ENCODE measurements at places on chromosomes 2 and 18. TPM values are rescaled to one million over a fixed set of nuclear protein-coding genes. Genes with fewer than 3 reads are reported as not detected.
A peak's percentile ranks its signal among the peaks of the same experiment; 100 is the strongest.

GRCh38 chr2:44450806-44451205 lies 89.1 kb downstream of the CAMKMT start:
- no peak for DNase-seq

Gene RAPGEF4
- total RNA-seq = 8.9 TPM

- no peak for DNase-seq
Observed at GRCh38 chr2:127721978-127722355, 20.7 kb downstream of the SFT2D3 start.

- peak; percentile 31 for DNase-seq
Observed at GRCh38 chr2:122516775-122517174, 761.3 kb downstream of the TSN start.

DNA sequence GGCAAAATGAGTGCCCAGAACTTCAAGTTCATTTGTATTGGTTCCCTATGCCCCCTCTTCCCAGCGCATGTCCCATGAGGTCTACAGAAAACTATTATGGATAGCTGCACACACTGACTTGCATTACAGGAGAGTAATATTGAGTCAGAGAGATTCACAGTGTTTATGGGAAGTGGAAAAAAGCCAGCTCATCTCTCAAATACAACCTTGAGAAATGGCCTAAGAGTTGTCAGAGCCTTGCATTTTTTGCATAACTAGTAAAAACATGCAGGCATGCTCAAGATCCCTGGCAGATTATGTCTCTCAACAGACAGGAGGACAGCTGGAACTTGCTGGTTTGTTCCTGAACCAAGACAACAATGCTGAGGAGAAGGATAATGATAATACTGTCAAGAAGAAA lies 1292.8 kb downstream of the DSC3 start:
- DNase-seq = no peak

DNA sequence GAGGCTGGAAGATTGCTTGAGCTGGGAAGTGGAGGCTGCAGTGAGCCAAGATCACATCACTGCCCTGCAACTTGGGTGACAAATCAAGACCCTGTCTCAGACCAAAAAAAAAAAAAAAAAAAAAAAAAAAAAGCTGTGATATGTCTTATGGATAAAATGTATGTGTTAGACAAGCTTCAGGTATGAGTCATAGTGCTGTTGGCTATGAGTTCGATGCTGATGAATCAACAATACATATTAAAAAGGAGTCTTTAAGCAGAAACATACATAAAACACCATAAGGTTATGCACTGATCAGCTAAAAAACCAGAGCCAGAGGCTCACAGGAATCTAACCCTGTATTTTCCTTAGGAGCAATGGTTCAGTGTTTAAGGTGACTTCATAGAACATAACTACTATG lies 332.3 kb downstream of the NCKAP5 start:
- DNase-seq = no peak

DNA sequence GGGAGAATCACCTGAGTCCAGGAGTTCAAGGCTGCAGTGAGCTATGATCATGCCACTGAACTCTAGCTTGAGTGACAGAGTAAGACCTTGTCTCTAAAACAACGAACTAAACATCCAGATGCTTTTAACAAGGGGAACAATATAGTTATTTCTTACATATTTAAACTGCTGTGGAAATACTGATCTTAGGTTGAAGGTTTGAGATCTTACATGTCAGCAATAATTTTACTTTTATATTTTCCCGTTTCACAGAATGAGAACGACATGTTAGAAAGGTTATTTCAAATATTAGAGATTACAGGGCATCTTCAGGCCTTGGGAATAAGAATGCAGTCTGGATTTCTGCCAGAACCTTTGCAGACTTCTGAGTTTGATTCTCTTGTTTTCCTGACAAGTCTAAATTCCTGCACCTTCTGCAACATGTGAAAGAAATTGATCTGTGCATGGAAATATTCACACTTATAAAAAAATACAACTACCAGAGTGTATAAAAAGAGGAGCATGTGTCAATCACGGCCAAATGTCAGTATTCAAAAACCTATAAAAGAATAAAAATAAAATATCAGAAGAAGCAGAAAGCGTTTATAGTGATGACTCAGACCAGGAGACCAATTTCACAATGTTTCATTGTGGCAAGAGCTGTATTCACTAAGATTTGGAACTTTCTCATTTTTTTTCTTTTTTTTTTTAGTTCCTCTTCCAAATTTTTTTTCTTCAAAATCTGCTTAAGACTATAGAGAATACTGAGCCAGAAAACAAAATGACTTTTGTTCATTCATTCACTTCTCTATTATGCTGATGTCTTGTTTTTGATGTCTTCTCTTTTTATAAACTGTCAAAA lies 29.6 kb downstream of the COLEC12 start:
- DNase-seq = no peak

GRCh38 chr2:235637896-235638295 lies 144.1 kb downstream of the AGAP1 start:
- DNase-seq = no peak

Gene RGPD6
- total RNA-seq = 27.3 TPM

- DNase-seq = no peak
Observed at GRCh38 chr18:60040971-60041370, 141.2 kb downstream of the PMAIP1 start.

DNA sequence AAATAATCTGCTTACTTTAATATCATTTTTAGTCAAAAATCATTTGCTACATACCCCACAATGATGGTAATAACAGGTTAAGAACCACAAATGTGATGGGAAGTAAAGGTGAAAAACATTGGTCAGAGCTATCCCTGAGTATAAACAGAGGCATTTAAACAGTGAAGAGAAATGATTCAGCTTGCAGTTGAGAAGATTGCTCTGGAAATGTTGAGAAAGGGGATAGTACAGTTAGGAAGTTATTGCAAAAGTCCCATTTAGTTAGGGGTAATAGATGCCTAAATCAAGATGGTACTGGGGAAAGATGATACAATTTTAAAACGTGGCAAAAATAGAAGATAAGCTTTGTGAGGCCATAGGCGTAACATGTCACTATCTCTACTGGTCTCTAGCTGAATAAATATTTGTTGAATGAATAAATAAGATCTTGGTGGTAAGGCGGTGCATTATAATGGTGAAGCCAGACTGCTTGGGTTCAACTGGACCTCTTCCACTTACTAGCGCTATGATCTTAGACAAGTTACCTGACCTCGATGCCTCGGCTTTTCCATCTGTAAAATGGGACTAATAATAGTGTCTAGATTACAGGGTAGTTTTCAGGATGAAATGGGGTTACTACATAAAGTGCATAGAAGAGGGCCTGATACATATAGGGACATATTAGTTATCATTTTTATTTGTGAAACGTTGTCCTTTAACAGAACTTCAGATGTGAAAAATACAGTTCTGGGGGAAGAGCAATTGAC lies 2.0 kb upstream of the BZW1 start:
- DNase-seq = no peak

- no peak for DNase-seq
Observed at GRCh38 chr2:237345891-237346640, 67.9 kb downstream of the COL6A3 start.

DNA sequence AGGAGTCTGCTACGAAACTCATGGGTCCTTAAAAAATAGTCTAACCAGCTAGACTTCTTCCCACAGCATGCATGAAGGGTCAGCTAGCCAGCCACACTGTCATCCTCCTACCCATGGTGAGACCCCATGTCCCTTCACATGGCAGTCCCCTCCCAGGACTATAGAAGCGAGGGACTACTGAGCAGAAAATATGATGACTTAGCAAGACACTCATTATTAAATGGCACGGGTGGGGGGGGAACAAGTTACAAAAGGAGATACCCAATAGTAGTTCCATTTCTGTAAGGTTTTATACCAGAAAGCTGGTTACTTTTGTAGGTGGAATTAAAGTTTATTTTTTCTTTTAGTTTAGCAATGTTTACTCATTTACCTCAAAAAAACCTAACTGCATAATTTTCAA lies 31.5 kb downstream of the ST8SIA5 start:
- DNase-seq = no peak

Gene REG1A
- total RNA-seq = not detected

Gene DNER
- 2.9 TPM for total RNA-seq

DNA sequence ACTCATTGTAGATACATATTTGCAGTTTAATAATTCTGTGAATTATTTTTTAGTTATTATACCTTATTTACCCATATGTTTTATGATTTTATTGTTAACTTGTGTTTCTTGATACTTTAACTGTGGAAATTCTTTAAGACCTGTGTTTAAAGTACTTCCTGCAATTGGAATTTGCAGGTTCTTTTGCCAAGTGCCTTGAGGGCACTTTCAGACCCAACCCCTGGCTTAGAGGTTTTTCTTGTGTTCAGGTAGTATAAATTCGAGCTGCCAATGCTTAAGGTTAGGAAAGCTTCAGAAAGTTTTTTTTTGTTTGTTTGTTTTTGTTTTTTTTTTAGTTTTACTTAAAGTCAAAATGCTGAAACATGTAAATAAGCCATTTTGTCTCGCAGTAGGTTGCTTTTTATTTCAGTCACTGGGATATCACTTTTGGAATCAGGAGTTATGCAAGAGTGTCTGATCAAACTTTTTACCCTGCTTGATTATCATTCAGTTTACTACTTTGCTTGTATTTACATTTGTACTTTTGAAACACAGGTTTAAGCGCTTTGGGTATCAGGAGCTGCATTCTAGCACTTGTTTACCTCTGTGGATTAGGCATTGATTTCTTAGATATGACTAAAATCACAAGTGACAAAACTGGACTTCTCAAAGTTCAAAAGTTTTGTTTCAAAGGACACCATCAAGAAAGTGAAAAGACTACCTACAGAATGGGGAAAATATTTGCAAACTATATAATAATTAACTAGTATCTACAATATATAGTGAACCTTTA lies 31.8 kb downstream of the TDRD15 start:
- no peak for DNase-seq

- peak; percentile 74 for DNase-seq
Observed at GRCh38 chr18:13179566-13180113, 38.9 kb upstream of the LDLRAD4 start.

DNA sequence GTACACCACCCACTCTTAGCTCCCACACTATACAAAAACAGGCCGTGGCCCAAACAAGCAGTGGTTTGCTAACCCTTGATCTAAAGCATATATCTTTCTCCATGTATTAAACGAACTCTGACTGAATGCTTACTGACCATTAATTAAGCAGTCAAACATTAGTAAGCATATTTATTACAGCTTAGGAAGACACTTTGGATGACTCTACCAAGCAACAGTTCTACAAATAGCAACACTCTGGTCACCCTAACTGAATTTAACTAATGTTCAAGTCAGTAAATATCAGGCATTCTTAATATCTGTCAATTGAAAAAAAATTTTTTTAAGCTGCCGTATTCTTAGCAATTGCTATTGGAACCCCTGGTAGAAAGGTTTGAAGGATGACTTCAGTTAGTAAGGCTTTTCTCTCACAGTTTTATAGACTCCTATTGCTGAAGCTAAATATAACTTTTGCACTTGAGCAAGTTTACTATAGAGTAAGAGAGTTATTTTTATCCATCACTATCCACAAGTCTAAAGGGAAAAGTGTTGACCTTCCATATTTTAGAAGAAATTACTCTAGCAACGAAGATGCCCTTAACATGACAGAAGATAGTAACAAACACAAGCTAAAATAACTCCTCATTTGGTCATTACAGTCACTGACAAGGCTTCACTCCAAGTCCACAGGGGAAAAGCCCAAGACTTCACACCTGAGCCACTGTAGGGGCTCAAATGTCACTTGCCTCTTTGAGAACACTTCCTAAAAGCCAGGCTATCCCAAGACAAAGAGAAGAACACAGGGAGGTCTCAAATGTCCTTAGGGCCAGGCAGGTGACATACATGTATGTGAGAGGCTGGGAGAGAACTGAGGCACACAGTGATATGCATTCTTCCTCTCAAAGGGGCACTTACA lies 74.4 kb downstream of the RTN4 start:
- no peak for DNase-seq

DNA sequence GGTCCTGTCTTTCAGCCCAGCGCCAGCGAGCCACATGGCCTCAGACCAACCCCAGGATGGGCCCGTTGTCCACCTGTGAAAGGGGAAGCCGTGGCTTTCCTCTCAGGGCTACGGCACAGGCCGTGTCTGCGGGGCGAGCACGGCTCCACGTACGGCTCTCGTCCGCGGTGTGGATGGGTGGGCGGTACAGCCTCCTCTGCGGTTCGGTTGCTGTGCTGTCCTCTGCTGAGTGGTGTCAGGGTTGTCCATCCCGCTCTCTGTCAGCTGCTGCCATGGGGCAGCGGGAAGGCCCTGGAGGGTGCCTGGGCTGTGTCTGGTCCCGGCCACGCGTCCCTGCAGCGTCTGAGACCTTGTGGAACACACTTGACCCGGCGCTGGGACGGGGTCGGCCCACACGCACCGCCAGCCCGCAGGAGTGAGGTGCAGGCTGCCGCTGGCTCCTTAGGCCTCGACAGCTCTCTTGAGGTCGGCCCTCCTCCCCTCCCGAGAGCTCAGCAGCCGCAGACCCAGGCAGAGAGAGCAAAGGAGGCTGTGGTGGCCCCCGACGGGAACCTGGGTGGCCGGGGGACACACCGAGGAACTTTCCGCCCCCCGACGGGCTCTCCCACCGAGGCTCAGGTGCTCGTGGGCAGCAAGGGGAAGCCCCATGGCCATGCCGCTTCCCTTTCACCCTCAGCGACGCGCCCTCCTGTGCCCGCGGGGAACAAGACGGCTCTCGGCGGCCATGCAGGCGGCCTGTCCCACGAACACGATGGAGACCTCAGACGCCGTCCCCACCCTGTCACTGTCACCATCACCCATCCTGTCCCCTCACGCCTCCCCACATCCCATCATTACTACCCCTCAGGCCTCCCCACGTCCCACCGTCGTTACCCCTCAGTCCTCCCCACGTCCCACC lies 128.7 kb downstream of the NFATC1 start:
- DNase-seq = no peak

DNA sequence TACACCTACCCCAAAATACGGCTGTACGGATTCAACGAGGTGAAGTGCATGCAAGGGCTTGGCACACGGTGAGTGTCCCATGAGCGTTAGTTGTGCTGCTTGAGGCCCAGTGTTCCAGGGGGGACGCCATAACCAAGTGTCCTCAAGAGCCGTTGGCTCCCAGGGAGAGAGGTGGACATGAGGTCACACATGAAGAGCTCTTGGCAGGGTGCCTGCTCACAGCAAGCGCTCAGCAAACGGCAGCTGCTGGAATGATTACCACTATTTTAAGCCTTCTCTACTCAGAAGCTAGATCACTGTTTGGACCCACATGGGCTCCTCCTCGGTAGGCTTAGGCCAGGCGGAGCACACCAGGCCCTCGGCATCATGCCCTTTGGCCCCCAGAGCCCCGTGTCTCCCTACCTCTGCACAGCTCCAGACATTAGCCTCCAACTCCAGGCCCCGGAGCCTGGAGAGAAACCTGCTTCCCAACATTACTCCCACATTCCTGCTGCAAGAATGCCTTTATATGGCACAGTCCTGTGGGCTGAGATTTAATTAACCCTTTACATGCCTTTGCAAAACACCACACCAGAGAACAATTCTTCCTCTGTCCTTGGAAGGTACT lies 68.4 kb upstream of the PPP1CB start:
- DNase-seq = no peak

All from esophagus muscularis mucosa (tissue), 4 donors.